ENCODE measurements at places on chromosomes 2 and 18.

GRCh38 chr2:224711859-224712665 is 4.1 kb downstream of the CCDC195 start:
- no peak for DNase-seq

DNA sequence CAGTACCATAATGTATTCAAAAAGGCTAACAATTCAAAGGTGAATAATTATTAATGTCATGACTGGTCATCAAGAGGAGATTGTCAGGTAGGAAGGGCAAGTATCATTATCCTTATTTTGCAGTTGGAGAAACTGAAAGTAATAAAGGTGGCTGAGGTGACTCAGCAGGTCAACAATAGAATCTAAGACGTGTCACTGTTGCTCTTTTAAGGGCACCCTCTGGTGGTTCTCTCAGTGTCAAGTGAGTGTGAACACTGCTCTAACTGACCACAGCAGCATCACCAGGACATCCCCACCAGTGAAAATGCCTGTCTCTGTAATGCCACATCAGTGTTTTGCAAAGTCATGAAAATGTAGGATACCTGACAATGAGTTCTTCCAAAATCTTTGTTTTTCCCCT is 69.7 kb downstream of the DCC start:
- no peak for DNase-seq

- DNase-seq: no peak
Measured at GRCh38 chr2:159938395-159938794, 124.0 kb downstream of the PLA2R1 start.

- no peak for DNase-seq
Measured at GRCh38 chr2:181038796-181039195, 58.4 kb downstream of the UBE2E3 start.

DNA sequence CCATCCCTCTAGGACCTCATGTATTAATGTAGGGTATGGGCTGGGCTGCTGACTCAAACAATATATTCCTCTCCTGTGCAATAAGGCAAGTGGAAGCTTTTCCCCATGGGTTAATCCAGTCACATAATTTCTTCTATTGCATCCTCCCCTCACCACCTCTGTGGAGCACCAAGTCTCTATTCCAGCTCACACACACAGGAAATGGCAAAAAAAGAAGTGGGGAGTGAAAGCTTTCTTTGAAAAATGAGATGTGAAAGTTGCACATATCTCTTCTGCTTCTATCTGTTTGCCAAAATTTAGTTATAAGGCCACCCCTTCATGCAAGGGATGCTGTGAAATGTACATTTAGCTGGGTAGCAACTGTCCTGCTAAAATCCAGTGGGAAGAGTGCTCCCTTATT is 121.3 kb downstream of the CDC42EP3 start:
- DNase-seq: no peak

DNA sequence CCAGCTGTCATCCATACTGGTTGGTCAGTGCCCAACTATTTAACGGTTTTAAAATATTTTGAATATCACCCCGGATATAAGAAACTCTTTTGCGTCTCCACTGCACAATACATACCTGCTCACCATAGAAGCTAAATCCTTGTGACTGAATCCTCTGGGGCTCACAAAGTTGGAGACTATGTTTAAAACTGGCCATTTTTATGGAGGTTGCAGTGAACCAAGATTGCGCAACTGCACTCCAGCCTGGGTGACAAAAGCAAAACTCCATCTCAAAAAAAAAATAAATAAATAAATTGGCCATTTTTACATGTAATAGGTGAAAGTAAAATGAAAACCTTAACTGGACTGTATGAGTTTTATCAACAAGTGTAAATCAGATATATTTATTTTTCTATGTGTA is 55.6 kb upstream of the TMEM17 start:
- no peak for DNase-seq

DNA sequence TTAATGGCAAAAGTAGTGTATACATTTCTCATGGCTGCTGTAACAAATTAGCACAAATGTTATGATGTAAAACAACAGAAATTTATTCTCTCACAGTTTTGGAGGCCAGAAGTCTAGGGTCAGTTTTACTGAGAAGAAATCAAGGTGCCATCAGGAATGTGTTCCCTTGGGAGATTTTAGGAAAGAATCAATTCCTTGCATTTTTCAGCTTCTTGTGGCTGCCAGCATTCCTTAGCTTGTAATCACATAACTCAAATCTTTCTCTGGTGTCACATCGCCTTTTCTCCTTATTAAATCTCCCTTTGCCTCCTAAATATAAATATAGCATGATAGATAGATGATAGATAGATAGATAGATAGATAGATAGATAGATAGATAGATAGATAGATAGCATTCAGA is 307.0 kb upstream of the REG3G start:
- DNase-seq: no peak

GRCh38 chr2:21015281-21015645 is 28.6 kb downstream of the APOB start:
- no peak for DNase-seq

GRCh38 chr18:24018299-24018886 is 3.8 kb downstream of the TTC39C start:
- DNase-seq: no peak

DNA sequence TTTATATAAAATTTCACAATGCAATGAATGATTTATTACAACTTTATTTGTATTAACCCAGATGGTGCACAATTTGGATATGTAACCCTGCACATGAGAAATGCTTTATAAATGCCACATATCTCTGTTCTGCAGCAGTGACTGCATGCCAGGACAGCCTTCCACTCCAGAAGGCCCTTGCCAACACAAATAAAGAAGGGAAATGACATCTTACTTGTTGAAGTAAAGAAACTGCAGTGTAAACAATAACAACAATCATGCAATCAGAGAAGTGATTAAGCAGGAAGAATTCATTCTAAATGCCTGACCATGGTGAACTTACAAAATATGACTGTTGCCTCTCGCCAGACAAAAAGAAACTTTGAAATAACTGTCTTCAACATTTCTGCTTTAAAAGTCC is 129.9 kb upstream of the CHST9 start:
- no peak for DNase-seq

DNA sequence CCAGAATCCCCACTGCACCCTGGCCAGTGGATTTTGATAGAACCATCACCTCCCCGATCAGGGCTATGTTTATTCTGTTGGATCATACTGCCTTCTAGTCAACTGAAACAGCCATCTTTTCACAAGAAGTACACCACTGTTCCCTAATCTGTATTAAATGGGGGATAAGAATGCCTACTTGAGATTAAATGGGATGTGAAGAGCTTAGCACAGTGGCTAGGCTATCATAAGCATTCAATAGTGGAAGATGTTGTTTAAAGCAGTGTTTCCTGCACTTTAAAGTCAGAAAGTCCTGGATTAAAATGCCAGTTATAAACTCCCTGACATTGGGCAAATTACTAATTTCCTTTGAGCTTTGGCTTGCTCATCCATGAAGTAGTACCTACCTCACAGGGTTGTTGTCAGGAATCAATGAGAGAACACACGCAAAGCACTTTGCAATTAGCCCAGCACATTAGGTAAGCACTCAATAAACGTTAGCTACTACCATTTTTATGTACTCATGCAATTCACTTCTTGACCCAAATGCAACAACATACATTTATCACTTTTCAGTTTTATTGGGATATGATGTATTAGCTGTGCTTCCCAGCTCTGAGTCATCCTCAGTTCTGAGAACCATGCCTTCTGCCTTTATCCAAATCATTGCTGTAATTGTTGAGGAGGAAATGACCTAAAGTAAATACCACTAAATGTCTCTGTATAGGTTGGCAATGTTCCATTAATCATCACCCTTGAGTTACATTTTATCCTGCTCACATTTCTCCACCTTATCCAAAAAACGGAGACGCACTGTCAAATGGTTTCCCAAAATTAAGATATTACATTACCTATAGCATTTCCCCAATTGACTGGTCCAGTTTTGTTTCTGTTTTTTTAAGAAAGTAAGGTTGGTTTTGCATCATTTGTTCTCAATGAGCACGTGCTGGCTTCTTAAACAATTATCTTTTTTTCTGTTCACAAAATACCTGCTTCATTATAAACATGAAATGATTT is 2.1 kb downstream of the TMEM247 start:
- no peak for DNase-seq

GRCh38 chr18:2480536-2480935 is 90.8 kb downstream of the METTL4 start:
- DNase-seq: no peak

DNA sequence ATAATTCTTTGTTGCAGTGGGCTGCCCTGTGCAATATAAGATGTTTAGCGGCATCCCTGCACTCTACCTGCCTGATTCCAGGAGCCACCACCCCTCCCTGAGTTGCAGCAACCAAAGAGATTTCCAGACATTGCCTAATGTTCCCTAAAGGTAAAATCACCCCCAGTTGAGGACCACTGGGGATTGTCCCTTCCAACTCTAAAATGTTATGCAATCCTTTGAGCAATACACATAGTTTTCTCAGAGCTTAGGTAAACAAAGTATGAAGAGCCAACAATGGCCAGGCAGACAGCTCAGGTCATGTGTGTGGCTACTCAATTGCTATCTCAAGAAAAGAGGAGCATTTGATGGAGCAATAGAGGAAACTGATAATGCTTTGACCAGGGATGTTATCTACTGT is 87.0 kb downstream of the XDH start:
- no peak for DNase-seq

DNA sequence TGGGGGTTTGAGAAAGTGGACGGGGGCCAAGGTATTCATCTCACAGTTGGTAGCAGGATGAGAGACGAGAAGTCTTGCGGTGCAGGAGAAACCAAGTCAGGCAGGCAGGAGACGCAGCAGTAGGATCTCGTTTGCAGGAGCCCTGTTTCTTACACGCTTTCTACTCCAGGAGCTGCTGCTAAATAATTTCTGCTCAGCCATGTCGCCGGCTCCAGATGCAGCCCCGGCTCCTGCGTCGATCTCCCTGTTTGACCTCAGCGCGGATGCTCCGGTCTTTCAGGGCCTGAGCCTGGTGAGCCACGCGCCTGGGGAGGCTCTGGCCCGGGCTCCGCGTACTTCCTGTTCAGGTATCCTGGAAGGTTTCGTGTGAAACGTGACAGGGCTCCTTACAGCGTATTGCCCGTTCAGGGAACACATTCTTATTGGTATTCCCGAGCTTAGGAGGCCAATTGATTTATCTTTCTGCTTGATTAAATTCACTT is 494 bp downstream of the ANKZF1 start:
- DNase-seq: no peak

- no peak for DNase-seq
Measured at GRCh38 chr18:63267975-63268721, 51.4 kb downstream of the BCL2 start.

- no peak for DNase-seq
Measured at GRCh38 chr2:74188018-74188601, 9.4 kb upstream of the MOB1A start.

DNA sequence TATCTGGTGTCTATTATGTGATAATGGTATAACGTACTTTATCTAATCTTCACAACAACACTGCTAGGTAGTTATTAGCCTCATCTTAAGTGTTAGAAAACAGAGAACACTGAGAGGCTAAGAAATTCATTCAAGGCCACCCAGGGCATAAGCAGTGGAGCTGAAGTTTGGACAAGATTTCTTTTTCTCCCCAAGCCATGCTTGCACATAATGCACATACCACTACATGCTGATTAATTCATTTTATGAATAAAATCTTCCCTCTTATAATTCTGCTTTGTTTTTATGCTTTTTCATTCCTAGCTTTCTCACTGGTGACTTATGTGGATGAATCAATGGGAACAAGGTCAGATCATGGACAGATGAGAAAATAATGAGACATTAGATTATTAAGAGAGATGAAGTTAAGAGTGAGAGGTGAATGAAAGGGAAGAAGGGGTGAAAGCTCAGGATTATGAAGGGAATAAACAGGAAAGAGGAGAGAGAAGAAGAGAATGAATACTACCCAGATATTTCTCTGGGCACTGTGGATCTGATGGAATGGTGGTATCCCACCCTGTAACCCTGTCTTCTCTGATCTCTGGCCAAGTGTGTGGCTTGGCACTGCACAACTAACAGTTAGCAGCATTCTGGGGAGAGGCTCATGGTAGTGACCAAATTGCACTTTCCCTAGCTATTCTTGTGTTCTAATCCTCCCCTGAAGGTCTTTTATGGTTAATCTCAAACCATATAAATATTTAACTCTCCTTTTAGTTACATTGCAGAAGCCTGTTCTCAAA is 17.7 kb upstream of the GALNT3 start:
- no peak for DNase-seq

GRCh38 chr2:211513446-211513845 is 957.0 kb downstream of the CPS1 start:
- DNase-seq: no peak

DNA sequence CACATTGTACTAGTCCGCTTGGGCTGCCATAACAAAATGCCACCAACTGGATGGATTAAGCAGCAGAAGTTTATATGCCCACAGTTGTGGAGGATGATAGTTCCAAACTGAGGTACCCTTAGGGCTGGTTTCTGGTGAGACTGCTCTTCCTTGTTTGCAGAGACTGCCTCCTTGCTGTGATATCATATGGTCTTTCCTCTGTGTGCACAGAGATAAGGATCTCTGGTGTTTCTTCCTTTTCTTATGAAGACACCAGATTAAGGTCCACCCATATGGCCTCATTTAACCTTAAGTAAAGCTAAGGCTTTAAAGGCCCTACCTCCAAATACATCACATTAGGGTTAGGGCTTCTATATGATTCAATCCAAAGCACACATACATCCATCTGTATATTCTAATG is 738.2 kb upstream of the GCFC2 start:
- no peak for DNase-seq

GRCh38 chr2:35510636-35511035 is 844.9 kb upstream of the CRIM1 start:
- no peak for DNase-seq

GRCh38 chr2:58107803-58108710 is 61.5 kb downstream of the VRK2 start:
- no peak for DNase-seq

GRCh38 chr2:63692002-63692606 is 103.3 kb downstream of the MDH1 start:
- no peak for DNase-seq

DNA sequence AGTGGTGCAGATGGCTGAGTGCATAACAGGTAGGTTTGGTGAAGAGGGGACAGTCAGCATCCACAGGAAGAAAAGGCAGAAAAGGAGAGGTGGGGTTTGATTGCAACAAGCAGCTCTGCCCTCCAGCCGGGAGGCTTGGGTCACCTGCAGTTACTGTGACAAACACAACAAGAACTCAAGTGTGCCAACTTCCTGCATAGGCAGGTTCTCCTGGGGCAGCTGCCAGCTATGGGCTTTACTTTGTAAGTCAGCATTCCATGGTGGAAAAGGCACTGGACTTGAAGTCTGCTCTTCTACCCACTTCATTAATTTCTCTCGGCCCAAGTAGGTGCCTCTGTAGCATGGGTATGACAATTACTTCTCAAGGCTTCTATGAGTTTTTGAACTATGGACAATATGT is 98.9 kb downstream of the MYT1L start:
- DNase-seq: no peak

- no peak for DNase-seq
Measured at GRCh38 chr18:63508596-63508995, 31.8 kb downstream of the SERPINB5 start.

- DNase-seq: no peak
Measured at GRCh38 chr2:726169-726568, 49.0 kb upstream of the TMEM18 start.

GRCh38 chr2:75454241-75454620 is 106.5 kb downstream of the EVA1A start:
- no peak for DNase-seq

GRCh38 chr2:127429291-127429690 is 11.1 kb downstream of the PROC start:
- DNase-seq: no peak

GRCh38 chr2:42224422-42225067 is 55.4 kb downstream of the EML4 start:
- DNase-seq: no peak

- DNase-seq: no peak
Measured at GRCh38 chr2:240238786-240239185, 98.3 kb upstream of the OTOS start.

GRCh38 chr2:182666674-182667314 is 49.3 kb upstream of the DNAJC10 start:
- no peak for DNase-seq
